ENCODE measurements at places on chromosomes 2 and 18.

GRCh38 chr2:8363161-8363560 is 318.7 kb upstream of the ID2 start:
- no peak for DNase-seq

GRCh38 chr18:12586956-12587355 is 71.0 kb downstream of the SPIRE1 start:
- no peak for DNase-seq

DNA sequence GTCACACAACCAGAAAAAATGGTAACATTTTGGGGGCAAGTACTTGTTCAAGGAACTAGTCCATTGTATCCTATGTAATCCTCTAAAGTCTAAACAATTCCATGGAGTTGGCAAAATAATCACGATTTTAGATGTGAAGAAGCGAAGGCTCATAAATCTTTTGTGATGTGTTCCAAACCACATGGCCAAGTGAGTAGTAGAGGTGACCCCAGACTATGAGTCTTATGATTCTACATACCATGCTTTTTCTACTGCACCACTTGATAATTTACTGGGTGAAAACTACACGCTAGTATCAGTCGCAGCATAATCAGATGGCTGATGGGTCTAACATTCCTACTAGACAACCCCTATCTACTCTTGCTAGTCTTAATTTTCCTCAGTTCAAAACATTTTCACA is 371.4 kb downstream of the OSR1 start:
- no peak for DNase-seq

GRCh38 chr2:230327418-230328154 is 593 bp downstream of the SP140L start:
- DNase-seq, result no peak

GRCh38 chr18:60508108-60508507 is 135.5 kb upstream of the MC4R start:
- DNase-seq, result no peak

- no peak for DNase-seq
Observed at GRCh38 chr2:174633623-174633930, 36.0 kb upstream of the WIPF1 start.

- no peak for DNase-seq
Observed at GRCh38 chr2:54646170-54646927, 77.1 kb upstream of the EML6 start.

- DNase-seq, result no peak
Observed at GRCh38 chr2:68250196-68250595, 2.1 kb downstream of the PPP3R1 start.

DNA sequence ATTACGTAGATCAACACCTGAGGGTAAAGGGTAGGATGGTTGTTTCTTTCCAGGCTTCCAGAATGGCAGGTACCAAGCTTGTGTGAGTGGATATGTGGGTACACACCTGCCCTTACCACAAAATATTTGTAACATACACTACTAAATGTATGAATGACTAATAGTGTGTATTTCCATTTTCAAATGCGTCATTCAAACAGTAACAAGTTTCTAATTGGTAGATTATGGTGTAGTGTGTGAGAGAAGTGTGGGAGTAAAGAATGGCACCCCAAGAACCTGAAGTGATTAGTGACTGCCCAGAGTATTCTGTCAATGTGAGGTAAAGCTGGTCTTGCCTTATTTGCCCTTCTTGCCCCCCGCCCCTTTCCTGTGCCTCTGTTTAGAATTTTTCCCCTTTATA is 21.1 kb downstream of the AGPS start:
- no peak for DNase-seq

DNA sequence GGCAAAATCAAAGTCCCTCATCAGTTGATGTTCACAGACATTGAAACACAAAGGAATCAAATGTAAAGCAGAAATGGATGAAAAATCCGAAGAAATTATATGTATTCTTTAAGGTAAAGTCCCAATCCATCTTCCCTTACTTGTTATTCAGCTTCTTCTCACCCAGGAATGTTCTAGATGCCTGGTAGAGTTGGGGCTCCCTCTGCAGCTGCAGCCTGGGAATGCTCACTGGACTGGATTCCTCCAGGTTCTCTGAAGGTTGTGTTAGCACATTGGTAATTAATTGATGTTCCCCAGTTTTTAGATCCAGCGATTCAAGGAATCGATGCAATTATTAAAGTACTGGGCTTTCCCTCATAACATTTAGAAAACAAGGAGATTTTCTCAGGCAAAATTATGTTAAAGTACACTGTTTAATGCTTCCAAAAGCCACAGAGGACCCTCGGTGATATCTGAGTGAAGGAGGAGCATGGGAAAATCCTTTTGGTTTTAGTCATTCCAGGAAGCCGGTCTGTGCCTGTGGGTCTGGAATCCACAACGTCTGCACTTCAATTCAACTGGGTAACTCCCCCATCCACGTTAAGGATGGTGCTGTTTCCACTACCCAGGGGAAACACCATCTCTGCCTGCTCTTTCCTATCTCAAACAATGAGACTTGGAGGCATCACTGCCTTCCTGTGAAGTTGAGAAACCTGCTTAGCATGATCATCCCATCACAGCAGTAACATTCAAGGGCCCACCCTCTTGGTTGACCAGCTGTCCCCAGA is 22.0 kb downstream of the NTSR2 start:
- DNase-seq, result peak; percentile 20

GRCh38 chr2:171910494-171910893 is 11.8 kb upstream of the HAT1 start:
- no peak for DNase-seq

DNA sequence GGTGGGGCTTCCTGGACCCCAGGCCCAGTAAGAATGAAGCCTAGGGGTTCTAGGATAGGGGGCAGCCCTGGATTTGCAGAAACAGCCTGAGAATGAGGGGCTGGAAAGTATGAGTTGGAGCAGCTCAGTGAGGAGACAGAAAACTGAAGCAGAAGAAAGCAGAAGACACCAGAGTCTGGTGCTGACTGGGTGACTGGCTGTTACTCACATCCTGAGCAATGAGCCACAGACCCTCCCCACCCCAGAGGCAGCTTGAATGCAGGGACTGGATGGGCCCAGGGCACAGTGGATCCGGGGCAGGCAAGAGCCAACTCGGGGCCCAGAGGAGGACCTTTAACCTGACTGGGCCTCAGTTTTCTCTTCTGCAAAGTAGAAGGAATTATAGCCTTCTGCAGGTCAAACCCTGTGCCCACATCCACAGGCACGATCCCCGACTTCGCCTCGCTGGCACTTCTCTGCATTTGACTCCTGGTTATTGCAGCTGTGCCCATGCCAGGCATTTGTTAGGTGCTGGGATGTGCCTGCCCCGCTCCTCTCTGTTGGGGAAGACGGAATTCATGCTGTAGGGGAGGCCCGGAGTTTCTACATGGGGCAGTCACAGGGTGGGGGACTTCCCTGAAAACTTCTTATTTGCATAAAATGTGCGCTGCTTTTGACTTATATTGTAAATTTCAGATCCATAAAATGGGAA is 8.5 kb downstream of the STEAP3 start:
- DNase-seq, result no peak

DNA sequence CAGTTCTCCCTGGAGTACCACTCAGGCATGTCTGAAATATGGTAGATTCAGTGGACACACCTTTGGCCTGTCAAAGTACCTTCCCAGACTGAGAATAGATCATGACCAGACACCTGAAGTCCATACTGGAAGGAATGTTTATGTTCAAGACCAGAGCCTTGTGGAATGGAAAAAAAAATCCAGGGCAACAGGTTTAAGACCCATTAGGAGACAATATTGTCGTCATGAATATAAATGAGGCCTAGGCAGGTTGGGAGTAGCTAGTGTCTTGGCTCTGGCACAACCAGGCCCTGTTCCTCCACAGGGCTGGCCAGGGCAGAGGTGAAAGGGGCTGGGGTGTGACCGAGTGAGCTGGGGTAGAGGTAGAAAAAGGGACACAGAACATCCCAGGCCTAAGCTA is 13.2 kb upstream of the ATRAID start:
- no peak for DNase-seq

- no peak for DNase-seq
Observed at GRCh38 chr2:1618191-1618961, 125.9 kb downstream of the PXDN start.

- peak; percentile 53 for DNase-seq
Observed at GRCh38 chr18:26621161-26622026, 73.0 kb upstream of the KCTD1 start.

DNA sequence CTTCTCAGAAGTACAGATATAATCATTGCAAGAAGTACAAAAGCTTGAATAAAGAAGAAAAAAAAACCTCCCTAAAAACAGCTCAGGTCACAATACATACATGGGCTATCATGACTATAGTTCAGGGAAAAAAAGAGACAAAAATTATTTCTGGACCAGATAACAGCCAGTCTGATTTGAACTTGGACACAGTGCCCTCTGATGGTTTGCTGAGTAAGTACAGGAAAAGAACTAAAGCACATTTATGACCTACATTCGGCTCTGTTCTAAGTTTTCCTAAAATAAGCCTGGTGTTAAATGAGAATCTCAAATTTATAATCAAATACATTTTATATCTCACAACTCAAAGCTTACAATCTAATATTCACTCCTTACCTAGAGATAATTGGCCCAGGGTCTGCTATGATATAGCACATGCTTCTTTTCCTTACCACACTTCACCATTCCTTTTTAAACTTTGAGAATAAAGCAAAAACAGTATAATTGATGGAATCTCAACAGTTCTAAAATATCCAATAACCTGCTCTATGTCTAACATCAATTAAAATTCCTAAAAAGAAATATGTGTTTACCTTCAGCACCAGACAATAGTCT is 81.1 kb downstream of the RAPH1 start:
- peak; percentile 48 for DNase-seq

- DNase-seq, result no peak
Observed at GRCh38 chr2:78870343-78870967, 155.0 kb upstream of the REG3G start.

DNA sequence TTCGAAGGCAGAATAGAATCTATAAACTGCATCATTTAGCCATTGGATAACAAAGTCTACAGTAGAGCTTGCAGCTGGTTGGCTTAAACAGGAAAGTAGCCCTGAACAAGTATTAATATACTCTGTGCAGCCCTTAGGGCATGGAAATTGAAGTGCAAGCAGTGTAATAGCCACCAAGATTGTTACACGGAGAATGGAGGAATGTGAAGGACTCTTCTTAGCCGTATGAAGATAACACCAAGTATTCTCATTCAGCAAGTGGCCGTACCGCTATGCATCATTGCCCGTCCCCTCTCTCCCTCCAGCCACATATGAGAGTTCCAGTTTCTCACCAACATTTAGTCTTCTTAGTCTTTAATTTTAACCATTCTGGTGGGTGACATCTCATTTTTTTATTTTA is 40.5 kb downstream of the ANKRD12 start:
- DNase-seq, result no peak

DNA sequence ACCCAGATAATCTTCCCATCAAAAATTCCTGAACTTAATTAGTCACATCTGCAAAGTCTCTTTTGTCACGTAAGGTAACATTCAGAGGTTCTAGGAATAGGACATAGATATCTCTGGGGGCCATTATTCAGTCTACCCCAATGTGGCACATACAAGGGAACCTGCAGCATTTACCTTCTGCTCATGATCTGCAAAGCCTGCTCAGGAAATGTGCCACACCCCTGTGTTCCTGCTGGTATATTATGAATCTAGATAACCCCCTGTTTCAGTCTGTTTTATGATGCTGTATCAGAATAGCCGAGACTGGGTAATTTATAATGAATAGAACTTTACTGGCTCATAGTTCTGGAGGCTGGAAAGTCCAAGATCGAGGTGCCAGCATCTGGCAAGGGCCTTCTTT is 103.5 kb downstream of the ARL4C start:
- no peak for DNase-seq

GRCh38 chr2:233250985-233251305 is 528 bp upstream of the ATG16L1 start:
- no peak for DNase-seq

GRCh38 chr2:27891673-27892105 is 1.2 kb downstream of the BABAM2 start:
- no peak for DNase-seq

Measured in globus pallidus (tissue), 1 donor.